NCI-H2081 (cell line): ENCODE measurements at places on chromosomes 1 and 21.

DNA sequence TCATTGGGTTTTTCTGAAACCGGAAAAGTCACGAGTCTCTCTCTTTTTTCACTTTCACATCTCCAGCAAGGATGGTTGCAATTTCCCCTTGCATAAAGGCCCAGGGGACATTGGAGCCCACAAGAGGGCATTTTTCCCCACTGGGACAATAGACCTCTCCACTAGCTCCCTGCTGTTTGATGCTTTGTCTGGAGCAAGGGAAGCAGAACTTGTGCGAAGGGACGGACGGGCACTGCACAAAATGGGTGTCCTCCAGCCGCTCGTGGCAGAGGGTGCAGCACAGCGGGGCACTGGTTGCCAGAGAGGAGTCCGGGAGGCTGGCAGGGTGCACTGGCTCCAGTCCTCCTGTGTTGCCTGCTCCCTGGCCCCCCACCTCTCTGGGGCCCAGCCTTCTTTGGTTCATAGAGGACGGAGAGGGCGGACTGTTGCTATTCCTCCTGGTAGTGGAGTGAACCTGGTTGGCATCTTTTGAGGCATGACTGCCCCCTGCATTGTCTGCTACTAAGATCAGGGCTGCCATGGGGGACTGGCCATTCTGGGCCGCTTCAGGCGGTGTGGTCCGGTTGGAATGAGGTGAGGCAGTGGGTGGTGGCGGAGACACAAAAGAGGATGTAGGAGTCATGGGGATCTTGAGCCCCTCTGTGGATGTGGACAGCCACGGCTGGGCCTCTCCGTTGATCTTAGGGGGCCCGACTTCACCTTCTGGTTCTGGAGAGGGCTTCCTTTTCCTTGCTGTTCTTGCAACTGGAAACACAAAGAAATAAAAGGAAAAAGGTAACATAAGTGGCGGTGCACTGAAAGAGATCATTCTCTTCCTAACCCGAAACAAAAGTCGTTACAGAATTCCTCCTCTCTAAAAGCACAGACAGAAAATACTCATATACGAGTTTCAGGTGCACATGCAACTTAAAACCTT lies 2.6 kb downstream of the IRF2BP2 start:
- peak; percentile 73 for DNase-seq

DNA sequence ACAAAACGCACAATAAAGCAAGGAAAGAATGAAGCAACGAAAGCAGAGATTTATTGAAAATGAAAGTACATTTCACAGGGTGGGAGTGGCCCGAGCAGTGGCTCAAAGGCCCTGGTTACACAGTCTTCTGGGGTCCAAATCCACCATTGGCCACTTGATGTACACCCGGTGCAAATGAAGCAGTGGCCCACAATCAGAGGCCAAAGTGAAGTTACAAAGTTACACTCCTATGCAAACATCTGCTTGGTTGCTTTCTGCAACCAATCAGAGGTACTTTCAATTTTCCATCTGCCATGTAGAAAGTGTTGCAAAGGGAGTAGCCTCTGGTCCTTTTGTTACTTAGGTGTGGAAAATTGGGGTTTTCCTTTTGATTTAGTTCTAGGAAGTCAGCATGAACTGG lies 10.0 kb upstream of the DNAH14 start:
- no peak for DNase-seq

DNA sequence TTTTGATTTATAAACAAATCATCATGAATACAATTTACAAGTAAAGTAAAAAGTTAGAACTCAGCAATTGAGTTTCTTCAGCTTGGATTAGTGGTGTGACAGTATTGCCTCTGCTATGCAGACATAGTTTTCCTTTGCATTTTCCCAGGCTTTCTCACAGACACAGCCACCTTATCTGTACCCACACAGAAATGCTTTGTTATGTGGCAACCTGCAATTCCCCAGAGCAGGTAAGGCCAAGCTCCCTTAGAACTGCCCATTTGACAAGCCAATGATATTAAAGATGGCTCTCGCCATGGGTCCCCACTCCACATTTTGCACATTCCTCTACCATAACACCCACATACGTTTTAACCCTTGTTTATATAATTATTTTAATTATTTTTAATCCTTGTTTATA lies 14.2 kb downstream of the FMO5 start:
- no peak for DNase-seq

DNA sequence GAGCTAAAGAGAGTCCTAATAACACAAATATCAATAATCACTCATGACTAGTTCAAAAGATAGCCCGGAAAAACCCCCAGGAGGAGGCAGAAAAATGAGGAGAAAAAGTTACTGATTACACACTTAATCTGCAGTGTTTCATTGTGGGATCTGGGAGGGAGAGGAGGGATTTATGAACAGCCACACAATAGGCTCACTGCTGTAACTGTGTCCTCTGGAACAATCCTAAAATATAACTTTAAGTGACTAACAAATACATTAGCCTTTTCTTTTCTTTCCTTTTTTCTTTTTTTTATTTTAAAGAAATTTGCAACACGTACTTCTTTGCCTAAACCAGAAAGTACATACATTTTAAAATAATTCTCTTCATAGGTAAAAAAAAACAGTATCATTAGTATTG lies 106.3 kb upstream of the LBR start:
- DNase-seq: no peak

DNA sequence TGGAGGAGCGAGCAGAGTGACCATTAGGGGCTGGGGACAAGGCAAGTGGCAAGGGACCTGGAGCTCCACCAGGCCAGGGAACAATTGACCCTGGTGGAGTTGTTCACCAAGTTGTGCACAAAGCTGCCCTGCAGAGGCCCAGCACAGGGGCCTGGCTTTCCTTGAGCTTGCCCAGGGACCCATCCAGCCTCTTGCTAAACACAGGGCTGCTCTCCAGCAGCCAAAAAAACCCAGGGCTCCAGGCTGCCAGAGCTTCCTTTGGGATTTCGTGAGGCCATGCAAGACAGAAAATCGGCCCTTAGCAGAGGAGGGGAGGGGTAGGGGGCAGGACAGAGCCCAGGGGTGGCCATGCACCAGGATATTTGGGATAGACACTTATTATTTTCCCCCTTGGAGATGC lies 32.6 kb downstream of the LRP8 start:
- no peak for DNase-seq

DNA sequence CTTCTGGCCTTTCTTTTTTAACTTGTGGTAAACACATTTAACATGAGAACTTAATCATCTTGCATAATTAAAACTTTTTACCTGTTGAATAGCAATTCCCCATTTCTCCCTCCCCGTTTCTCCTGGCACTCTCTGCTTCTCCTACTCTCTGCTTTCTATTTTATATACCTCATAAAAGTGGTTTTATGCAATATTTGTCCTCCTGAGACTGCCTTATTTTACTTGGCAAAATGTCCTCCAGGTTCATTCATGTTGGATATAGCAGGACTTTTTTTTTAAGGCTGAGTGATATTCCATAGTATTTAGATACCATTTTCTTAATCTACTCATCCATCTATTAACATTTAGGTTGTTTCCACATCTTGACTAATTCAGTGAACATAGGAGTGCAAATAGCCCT lies 35.0 kb downstream of the BTG3 start:
- no peak for DNase-seq
